ENCODE measurements at places on chromosomes 2 and 18.

- no peaks in the 10 kb centered on the region for H3K27me3 ChIP-seq
- DNase-seq: no peak
- H3K4me3 ChIP-seq: no peak overlapping the region
- peak overlapping the region; percentile 54 for H3K27ac ChIP-seq
Observed at GRCh38 chr18:56565046-56565445, 73.3 kb downstream of the TXNL1 start.

GRCh38 chr18:79227621-79228020 is 158.4 kb downstream of the ATP9B start:
- no peak overlapping the region for H3K27ac ChIP-seq
- no peaks in the 10 kb centered on the region for H3K36me3 ChIP-seq
- no peaks in the 10 kb centered on the region for H3K4me1 ChIP-seq
- DNase-seq: no peak
- no peaks in the 10 kb centered on the region for H3K27me3 ChIP-seq

DNA sequence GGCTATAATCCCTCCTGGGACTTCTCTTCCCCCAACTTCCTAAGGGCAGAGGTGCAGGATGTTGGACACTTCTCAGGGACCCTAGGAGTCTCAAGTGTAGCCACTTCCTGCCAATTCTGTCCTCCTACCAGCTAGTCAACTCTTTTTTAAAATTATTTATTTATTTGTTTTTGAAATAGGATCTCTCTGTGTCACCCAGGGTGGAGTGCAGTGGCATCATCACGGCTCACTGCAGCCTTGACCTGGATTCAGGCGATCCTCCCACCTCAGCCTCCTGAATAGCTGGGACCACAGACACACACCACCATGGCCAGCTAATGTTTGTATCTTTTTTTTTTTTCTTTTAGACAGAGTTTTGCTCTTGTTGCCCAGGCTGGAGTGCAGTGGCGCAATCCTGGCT is 11.5 kb downstream of the SFTPB start:
- H3K36me3 ChIP-seq: no peaks in the 10 kb centered on the region
- H3K27ac ChIP-seq: no peak overlapping the region
- DNase-seq: no peak
- H3K4me1 ChIP-seq: no peaks in the 10 kb centered on the region
- H3K4me3 ChIP-seq: no peak overlapping the region

DNA sequence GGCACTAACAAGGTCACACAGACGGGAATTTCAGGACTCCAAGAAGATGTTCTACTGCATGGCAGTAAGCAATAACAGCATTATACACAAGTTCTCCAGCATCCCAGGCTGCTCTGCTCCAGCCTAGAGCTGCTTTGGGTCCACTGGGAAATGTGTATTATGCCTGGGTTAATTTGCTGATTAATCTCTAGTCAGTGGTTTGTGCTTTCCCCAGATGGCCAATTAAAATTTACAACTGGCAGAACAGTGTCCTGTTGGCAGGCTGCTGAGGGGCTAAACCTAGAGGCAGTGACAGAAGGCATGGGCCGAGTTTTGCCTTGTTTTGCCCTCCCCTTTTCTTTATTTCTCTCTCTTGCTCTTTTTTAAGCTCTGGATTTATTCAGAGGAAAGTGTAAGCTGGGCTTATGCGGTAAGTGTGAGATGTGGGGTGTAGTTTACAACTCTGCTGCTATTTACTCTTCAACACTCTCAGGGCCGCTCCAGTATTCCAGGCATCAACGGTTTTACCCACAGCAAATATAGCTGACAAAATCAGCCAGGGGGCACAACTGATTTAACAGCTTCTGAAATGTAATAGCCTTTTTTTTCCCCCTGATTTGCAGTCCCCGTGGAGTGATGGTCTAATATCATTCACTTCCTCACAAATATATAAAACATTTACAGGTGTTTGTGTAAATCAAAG is 348.0 kb downstream of the GPD2 start:
- H3K27ac ChIP-seq: no peak overlapping the region
- H3K36me3 ChIP-seq: no peaks in the 10 kb centered on the region
- H3K4me3 ChIP-seq: no peak overlapping the region
- no peak for DNase-seq
- H3K27me3 ChIP-seq: no peaks in the 10 kb centered on the region
- H3K4me1 ChIP-seq: no peaks in the 10 kb centered on the region

DNA sequence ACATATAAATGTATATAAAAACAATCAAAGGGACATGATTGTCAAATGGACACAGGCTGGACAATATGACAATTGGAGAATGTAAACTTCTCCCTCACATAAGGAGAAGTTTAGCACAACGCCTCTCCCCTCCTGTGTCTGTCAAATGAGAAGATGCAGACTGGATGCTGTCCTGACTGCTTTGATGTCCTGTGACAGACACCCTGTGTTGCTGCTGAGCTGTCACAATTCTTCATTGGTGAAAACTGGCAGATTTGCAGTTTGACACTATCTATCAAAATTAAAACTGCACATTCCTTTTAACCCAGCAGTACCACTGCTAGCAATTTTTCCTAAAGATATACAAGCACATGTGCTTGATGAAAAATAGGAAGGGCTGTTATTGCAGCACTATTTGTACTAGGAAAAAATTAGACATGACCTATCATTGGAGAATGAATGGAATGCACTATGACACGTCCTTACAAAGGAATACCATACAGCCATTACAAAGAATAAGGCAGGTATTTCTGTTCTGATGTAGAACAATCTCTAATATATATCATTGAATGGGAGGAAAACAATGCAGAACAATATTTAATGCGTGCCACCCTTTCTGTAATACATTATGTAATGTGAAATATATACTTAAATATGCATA is 12.4 kb downstream of the DPYSL5 start:
- H3K27me3 ChIP-seq: no peaks in the 10 kb centered on the region
- no peaks in the 10 kb centered on the region for H3K36me3 ChIP-seq
- H3K27ac ChIP-seq: no peak overlapping the region
- no peak for DNase-seq
- H3K4me1 ChIP-seq: no peaks in the 10 kb centered on the region

GRCh38 chr2:215141706-215142105 is 3.3 kb upstream of the ABCA12 start:
- no peak for DNase-seq
- no peak overlapping the region for H3K4me3 ChIP-seq
- H3K4me1 ChIP-seq: no peaks in the 10 kb centered on the region
- H3K27me3 ChIP-seq: no peaks in the 10 kb centered on the region

DNA sequence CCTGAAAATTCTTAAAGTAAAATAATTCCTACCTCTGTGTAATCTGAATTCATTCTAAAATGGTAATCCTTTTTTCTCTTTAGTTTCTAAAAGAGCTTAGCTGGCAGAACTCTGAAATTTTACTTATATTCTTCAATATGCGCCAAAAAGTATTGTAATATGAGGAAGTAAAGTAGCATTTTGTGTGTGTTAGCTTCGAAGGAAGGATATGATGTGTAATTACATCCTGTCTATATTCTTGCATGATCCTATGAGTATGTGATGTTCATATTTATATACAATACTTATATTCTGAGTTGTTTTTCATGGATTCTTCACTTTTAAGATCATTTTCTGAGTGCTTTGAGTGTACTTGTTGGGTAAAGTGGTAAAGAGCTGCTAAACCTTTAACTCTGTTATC is 402.9 kb upstream of the PKDCC start:
- no peaks in the 10 kb centered on the region for H3K4me1 ChIP-seq
- no peaks in the 10 kb centered on the region for H3K36me3 ChIP-seq
- no peak overlapping the region for H3K27ac ChIP-seq
- no peak overlapping the region for H3K4me3 ChIP-seq

GRCh38 chr18:43680096-43680495 is 402.8 kb upstream of the SYT4 start:
- H3K4me1 ChIP-seq: no peaks in the 10 kb centered on the region
- H3K36me3 ChIP-seq: no peaks in the 10 kb centered on the region
- no peak overlapping the region for H3K4me3 ChIP-seq
- no peaks in the 10 kb centered on the region for H3K27me3 ChIP-seq
- no peak overlapping the region for H3K27ac ChIP-seq

GRCh38 chr2:190781604-190782198 is 98.9 kb upstream of the GLS start:
- no peak overlapping the region for H3K4me3 ChIP-seq
- H3K4me1 ChIP-seq: peaks cover 15% of the 10 kb centered on the region
- no peak overlapping the region for H3K27ac ChIP-seq
- no peaks in the 10 kb centered on the region for H3K27me3 ChIP-seq
- peak; percentile 24 for DNase-seq
- H3K36me3 ChIP-seq: no peaks in the 10 kb centered on the region

DNA sequence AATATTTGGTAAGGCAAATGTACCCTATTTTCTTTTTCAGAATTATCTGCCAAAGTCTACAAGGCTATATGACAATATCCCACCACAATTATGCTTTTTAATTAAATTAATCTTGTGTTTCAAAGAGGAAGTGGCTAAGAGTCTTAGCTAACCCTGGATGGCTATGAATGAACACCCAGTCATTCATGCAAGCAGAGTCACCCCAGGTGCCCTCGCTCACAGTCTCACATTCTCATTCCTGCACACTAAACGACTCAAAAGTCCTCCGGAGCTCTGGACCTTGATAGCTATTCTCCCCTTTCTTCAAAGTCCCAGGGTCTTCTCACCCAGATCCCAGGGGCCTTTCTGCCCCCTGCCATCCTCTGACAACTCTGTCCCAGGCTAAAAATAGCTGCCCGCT is 42.1 kb upstream of the MRPL19 start:
- H3K27me3 ChIP-seq: no peaks in the 10 kb centered on the region
- no peaks in the 10 kb centered on the region for H3K36me3 ChIP-seq
- no peak overlapping the region for H3K27ac ChIP-seq
- no peak for DNase-seq
- no peaks in the 10 kb centered on the region for H3K4me1 ChIP-seq

GRCh38 chr2:107068069-107068916 is 182.3 kb upstream of the ST6GAL2 start:
- no peak overlapping the region for H3K27ac ChIP-seq
- H3K4me1 ChIP-seq: no peaks in the 10 kb centered on the region
- H3K36me3 ChIP-seq: no peaks in the 10 kb centered on the region
- H3K27me3 ChIP-seq: no peaks in the 10 kb centered on the region
- H3K4me3 ChIP-seq: no peak overlapping the region

- DNase-seq: no peak
- H3K27me3 ChIP-seq: no peaks in the 10 kb centered on the region
- H3K4me3 ChIP-seq: no peak overlapping the region
- no peak overlapping the region for H3K27ac ChIP-seq
- H3K4me1 ChIP-seq: no peaks in the 10 kb centered on the region
- H3K36me3 ChIP-seq: no peaks in the 10 kb centered on the region
Observed at GRCh38 chr2:177484180-177484795, 91.7 kb downstream of the AGPS start.

GRCh38 chr2:201040867-201041628 is 30.4 kb downstream of the HYCC2 start:
- no peak for DNase-seq
- H3K27me3 ChIP-seq: no peaks in the 10 kb centered on the region
- H3K4me3 ChIP-seq: no peak overlapping the region
- no peak overlapping the region for H3K27ac ChIP-seq
- no peaks in the 10 kb centered on the region for H3K36me3 ChIP-seq
- peaks cover 4% of the 10 kb centered on the region for H3K4me1 ChIP-seq

DNA sequence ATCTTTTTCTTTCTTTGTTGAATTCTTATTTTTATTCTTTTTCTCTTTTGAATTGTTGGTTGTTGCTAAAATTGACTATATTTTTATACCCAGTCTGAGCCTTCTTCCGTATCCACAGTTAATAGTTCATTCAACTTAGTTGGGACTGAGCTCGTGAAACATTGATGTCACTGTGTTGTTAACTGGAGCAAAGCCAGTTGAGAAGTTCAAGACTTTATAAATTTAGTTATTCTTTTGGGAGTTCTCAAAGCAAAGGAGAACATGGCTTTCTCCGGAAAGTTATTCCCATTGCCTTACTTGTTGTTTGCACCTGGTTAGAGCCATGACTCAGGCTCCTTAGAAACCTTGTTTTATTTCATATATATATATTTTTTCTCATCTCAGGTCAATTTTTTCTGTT is 8.8 kb downstream of the CTLA4 start:
- no peak for DNase-seq
- no peaks in the 10 kb centered on the region for H3K36me3 ChIP-seq
- no peak overlapping the region for H3K27ac ChIP-seq
- no peak overlapping the region for H3K4me3 ChIP-seq
- no peaks in the 10 kb centered on the region for H3K4me1 ChIP-seq

- H3K4me3 ChIP-seq: no peak overlapping the region
- no peaks in the 10 kb centered on the region for H3K36me3 ChIP-seq
- H3K27me3 ChIP-seq: no peaks in the 10 kb centered on the region
- no peaks in the 10 kb centered on the region for H3K4me1 ChIP-seq
Observed at GRCh38 chr2:75892490-75892889, 181.8 kb upstream of the GCFC2 start.

DNA sequence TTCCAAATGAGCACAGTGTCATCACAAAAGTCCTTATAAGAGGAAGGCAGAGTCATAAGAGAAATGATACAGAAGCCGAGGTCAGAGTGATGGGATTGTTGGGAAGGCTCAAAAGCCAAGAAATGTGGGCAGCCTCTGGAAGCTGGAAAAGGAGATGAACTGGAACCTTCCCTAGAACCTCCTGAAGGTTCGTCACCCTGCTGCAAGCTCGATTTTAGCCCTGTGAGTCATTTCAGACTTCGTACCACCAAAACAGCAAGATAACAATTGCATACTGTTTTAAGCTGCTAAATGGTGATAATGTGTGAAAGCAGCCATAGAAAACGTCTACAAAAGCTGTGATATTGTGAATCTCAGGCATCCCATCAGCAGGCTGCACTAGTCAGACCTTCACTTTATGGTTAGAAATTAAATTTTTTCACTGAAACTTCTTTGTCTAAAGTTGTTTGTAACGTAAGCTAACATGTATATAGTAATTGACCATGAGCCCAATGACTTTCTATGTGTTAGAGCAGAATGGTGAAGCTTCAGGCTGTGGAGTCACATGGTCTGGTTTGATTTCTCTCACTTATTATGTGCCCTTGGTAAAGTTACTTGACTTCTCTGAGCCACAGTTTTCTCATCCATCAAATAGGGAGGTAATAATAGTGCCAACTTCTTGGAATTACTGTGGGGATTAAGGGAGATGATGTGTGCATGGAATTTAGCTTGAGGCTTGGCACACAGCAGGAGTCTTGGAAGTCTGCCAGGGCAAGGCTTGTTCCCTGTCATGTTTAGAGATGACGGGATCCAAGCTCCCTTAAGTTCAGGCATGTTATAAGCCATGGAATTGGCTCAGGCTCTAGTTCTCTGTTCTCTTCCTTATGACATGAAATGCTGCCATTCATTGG is 132.0 kb upstream of the CCDC195 start:
- no peaks in the 10 kb centered on the region for H3K27me3 ChIP-seq
- DNase-seq: no peak
- H3K4me3 ChIP-seq: no peak overlapping the region
- H3K27ac ChIP-seq: no peak overlapping the region
- H3K36me3 ChIP-seq: no peaks in the 10 kb centered on the region

GRCh38 chr2:171803757-171804156 is 90.3 kb downstream of the SLC25A12 start:
- H3K27ac ChIP-seq: no peak overlapping the region
- DNase-seq: no peak
- no peaks in the 10 kb centered on the region for H3K27me3 ChIP-seq
- H3K36me3 ChIP-seq: no peaks in the 10 kb centered on the region

All from right lobe of liver (tissue), 6 donors.